Cerebellar nuclear complex (tissue), 1 donor: ENCODE measurements at places on chromosomes 11 and 22.

DNA sequence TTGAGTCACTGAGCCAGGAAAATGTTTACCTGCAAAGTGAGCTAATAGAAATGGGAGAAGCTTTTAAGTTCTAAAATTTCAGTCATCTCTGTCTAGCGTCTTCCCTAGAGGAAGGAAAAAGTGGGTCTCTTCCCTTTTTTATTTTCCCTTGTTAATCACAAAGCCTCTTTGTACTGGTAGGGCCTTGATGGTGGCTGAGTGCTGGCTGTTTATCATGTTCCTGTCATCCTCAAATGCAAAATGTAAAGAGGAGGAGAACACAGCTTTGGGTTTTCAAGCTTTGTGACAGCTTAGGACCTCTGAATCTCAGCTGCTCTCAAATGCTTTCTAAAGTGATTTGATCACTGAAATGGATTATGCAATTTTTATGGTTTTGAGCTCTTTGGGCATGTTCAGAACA lies 222.0 kb downstream of the TMEM135 start:
- no peak for DNase-seq

DNA sequence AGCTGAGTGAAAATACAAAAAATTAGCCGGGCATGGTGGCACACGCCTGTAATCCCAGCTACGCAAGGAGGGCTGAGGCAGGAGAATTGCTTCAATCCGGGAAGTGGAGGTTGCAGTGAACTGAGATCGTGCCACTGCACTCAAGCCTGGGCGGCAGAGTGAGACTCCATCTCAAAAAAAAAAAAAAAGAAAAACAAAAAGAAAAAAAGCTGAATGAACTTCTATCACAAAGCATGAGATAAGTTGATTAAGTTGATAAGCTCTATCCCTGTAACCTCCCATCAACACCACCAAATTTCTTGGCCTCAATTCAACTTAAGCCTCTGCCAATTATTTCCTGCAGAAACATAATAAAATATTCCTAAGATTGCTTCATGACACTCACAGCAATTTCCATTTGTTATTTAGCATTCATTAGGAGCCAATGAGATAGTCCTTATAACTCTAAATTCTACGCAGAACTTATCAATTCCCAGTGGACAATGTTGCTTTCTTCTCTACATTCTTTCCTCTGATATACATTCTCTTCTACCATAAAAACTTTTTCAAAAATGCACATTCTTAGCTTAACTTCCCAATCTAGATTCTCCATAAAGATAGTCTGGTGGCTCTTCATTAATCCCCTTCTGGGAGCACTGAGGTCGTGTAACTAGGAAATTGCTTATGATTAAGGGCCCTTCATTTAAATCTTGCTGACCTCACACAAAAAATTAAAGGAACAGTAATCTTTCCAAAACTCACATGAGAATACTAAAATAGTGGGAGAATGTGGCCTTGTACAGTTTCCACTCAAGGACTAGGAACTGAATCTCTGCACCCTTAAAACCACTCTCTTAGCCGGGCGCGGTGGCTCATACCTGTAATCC lies 2.9 kb downstream of the AMBRA1 start:
- DNase-seq, result no peak

GRCh38 chr11:74646954-74647353 lies 54.6 kb downstream of the POLD3 start:
- DNase-seq, result no peak

- DNase-seq, result no peak
Observed at GRCh38 chr11:115330684-115331482, 173.3 kb downstream of the CADM1 start.

DNA sequence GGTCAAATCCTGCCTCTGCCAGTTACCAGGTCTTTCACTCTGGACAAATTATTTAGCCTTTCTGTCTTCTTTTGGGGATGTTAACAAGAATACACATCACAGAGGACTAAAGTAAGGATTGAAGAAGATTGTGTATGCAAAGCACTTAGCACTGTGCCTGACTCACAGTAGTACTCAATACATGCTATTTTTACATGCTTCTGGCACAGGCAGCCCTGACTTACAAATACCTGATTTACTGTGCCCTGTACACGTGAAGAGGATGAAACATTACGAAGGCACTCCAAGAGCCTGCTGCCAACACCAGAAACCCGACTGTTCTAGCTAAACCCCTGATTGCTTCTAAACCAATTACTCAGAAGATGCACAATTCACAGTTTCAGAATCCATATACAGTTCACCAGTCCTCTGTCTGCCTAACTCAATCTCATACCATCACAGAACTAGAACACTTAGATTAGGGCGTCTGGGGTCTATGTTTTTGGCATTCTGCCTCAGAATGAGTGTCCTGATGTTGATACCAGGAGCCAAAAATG lies 300.9 kb upstream of the DDI1 start:
- DNase-seq, result no peak

DNA sequence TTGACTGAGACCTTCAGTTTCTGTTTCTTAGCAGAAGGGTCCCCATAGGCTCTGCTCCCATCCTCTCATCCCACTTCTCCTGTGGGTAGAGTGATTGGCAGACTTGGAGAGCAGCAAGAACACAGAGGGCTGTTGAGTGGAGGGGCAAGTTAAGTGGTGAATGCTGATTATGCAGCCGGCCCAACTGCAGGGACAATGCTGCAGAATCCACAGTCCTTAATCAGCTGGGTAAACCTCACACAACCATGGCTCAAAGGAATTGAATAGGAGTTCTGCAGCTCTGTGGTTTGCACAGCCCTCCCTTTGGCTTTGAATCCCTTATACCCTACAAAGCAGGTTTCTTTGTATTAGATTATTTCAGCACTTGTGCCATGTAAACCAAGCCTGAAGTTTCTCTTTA lies 161.1 kb downstream of the NAV2 start:
- no peak for DNase-seq

GRCh38 chr11:130420478-130421198 lies 7.8 kb downstream of the ADAMTS8 start:
- DNase-seq, result no peak

- no peak for DNase-seq
Observed at GRCh38 chr11:108206969-108207682, 15.3 kb downstream of the NPAT start.
